Kidney capillary endothelial cell (primary cell): ENCODE measurements at places on chromosomes 1 and 21.

GRCh38 chr1:44271646-44272045, 58.4 kb downstream of the DMAP1 start:
- DNase-seq = no peak

GRCh38 chr1:156257711-156258110, 9.9 kb upstream of the PAQR6 start:
- no peak for DNase-seq

DNA sequence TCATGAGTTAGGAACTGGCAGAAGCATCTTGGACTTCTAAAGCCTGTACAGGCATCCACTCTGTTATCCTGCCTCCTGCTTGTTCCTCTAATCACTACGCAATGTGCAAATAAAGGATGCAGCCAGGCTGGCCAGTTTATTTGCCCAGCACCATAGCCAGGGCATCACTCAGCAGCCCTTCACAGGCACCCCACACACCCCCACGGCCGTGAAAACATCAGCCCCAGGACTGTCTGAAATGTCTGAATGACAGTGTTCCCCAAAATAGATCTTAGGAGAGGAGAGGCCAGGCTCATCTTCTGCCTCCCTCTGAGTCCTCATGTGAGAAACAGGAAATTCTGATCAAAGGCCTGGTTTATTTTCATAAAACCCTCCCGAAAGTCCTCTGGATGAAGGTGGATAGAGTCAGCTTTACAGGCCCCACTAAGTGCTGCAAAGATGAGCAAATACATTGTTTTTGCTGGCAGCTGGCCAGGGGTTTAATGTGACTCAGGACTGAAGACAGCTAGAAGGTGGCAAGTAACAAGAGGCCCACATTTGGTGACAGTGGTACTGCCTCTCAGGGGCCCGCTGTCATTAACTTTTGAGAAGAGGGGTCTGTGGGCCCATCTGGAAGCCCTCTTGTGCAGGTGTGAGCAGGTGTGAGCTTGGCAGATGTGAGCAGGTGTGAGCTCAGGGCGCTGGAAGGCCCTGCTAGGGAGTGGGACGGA, 32.9 kb downstream of the GRHL3 start:
- DNase-seq = peak; percentile 11

DNA sequence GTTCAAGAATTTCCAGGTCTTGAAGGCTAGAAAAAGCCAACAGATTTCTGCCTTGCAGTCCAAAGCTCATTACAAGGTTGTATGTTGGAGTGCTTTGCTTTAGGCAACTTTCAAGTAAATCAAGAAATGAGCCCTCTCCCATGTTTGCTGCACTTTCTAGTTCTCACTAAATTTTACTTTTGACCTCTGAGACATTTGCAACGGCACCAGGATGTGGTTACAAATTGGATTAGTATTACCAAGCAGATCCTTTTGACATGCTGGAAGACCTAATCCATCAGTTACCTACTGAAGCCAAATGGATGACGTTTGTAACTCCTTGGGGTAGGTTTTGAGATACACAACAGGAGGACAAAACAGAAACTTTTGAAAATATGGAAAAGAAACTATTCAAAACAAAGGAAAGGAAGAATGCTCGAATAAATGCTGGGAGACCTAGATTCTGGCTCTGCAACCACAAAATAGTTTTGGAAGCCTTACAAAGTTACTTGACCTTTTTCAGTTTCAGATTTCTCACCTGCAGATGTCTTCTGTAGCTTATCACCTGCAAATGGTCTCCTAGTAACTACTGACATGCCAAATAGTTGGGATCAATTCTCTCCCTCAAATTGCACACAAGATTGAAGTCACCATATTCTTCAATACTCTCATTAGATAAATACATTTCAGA, 251.7 kb upstream of the ADGRL2 start:
- no peak for DNase-seq

- DNase-seq = no peak
These were observed 46.2 kb downstream of the AHDC1 start for GRCh38 chr1:27557596-27558340.

GRCh38 chr1:40635763-40636500, 29.6 kb downstream of the RIMS3 start:
- no peak for DNase-seq

DNA sequence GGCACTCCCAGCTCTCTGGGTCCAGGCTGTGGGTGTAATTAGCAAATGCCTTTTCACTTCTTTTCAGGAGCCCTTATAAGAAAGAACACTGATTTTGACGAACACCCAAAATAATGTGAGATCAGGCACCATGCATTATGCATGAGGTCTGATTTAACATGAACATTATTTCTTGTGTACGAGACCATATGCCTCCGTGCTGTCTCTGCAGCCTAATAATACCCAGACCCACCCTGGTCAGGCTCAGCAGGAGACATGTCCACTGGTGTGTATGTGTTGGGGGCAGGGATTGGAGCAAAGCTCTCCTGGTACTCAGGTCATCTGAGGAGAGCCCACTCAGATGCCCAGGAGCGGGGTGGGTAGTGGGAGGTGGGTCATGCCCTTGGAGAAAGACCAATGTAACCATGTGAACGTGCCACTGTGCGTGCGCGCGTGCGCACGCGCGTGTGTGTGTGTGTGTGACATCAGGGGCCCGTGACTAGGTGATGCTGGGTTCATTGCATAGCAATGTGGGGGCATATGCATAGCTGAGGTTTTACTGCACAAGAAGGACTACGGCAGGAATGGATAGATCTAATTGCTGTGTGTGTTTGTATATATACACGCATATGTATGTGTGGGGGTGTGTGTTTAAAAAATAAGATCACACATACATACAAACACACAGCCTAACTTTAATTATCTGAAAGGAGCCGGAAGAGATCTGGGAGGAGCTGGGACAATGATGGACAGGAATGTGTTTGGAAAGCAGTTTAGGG, 7.1 kb downstream of the POU3F1 start:
- no peak for DNase-seq

GRCh38 chr1:87150143-87150542, 178.5 kb upstream of the LMO4 start:
- DNase-seq = no peak

DNA sequence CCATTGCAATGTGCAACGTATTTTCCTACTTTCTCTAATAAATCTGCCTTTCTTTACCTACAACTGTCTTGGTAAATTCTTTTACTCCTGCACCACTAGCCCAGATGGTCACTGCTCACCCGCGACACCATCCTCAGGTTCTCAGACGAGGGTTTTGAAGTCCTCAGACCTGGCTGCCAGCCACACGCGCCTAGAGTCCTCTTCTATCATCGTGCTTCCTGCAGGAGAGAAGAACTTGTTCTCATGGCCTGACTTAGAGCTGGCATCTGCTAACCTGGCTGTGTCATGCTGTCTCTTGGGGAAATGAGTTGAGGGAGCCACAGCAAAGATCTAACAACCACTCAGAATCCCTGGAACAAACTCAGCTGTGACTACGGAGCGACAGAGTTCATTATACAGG, 30.3 kb upstream of the PGBD5 start:
- no peak for DNase-seq

- DNase-seq = no peak
These were observed 14.5 kb upstream of the TNFRSF1B start for GRCh38 chr1:12152113-12152891.

- DNase-seq = no peak
These were observed 87.4 kb upstream of the IGSF21 start for GRCh38 chr1:18020021-18020817.

DNA sequence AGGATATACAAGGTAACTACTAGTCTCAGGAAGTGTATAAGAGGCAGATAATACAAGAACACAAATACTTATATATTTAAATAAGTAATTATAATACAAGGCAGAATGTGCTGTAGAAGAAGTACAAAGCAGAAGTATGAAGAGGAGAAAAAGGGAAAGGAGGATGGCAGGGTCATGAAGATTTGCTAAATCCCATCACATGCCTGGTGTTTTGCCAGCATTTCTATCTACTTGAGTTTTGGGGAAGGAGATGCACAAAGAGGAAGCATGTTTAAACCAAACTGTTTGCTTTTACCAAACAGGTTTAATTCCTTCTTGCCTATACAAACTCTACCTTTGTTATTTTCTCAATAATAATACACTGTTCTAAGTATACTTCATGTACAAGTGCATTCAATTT, 60.9 kb upstream of the PODN start:
- DNase-seq = no peak

GRCh38 chr21:39060485-39061083, 122.7 kb downstream of the PSMG1 start:
- no peak for DNase-seq

- DNase-seq = no peak
These were observed 203.2 kb downstream of the C1orf94 start for GRCh38 chr1:34379911-34380310.

DNA sequence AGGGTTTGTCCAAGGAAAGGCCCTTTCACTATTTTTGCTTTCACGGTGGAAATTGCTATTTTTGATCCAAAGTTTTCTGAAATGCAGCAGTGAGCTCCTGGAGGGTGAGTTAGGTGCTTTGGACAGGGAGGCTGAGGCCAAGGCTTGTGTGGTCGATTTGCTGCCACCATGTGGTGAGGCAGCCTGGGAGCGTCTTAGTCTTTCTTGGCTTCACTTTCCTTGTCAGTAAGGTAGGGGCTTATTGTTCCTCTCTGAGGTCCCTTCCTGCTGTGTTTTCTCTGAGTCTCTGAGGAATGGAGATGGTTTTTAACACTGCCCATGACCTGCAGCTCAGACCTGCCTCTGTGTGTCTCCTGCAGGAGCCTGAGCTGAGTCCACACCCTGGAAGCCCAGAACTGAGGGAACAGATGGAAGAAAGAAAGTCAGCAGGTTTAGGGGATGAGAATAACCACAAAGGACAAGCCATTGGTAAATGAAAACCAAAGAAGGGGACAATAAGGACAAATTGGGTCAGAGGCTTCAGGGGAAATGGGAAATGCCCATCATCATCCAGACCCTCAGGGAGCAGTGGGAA, 20.1 kb upstream of the S100A10 start:
- DNase-seq = no peak

DNA sequence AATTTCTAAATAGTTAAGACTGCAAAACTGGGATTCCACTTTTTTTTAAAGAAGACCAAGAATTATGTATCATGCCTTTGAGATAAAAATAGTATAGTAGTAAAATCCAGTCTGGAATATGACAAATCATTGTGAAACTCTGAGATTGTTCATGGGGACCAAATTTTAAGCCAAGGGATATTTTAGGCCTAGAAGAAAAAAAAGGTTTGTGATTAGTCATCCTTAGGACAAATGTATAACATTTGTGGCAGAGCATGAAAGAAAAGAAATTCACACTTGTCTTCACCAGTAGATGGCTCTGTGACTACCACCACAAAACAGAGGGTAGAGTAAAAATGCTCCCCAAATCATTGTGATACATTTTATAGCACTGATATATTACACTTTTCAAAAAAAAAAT, 226.1 kb downstream of the KCTD3 start:
- DNase-seq = no peak

DNA sequence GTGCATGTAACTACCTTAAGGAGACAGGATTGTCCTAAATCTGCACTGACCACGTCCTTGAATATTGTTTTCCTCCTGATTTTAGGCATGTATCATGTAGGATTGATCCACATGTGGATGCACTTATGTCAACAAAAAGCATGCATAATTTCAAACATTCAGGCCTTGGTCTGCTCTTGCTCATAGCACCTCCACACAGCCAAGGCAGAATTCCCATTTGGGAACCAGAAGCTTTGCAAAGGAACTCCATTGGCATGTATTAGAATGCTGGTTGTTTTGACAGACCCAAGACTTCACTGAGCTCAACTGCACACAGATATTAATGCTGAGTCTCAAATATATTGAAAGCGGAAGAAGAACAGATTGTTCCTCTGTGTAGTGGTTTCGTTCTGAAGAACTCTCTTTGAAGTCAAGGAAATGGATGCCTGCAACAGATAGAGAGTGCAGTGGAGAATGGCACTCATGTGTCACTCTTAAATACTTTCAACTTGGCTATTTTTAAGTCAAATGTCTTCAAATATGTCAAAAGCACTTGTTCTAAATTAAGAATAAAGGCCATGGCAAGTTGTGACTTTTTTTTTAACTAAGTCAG, 387.6 kb downstream of the LTN1 start:
- DNase-seq = no peak

DNA sequence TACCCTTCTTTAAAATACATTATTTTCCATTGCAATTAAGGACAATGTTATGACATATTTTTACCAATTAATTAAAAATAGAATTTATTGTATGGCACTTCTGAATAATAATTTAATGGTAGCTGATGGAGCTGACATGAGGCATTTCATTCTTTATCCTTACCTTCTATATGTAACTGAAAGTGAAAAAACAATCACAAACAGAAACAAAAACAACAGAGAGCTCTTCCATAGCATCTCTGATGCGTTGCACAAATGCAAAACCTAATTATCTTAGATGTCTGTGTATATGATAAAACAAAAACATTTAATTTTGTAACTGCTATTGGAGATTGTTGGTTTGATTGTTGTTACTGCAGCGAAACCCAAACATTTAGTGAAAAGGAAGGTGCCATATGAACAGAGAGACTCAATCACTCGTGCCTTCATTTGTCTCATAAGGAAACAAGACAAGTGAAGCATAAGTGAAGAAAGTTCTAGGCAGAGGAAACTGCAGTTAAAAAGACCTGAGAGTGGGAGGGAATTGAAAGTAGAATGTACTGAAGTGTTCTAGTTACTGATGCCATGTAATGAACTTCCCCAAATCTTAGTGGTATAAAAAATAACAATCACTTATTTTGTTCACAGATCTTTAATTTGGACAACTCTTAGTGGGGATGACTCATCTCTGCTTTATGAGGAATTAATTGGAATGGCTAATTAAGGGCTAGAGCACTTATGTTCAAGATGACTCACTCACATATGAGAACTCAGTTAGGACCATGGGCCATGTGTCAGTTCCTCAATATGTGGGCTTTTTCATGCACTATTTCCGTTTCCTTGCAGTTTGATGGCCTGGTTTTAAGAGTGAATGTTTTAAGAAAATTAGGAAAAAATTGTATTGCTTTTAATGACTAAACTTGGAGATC, 245.0 kb upstream of the OLFM3 start:
- no peak for DNase-seq

DNA sequence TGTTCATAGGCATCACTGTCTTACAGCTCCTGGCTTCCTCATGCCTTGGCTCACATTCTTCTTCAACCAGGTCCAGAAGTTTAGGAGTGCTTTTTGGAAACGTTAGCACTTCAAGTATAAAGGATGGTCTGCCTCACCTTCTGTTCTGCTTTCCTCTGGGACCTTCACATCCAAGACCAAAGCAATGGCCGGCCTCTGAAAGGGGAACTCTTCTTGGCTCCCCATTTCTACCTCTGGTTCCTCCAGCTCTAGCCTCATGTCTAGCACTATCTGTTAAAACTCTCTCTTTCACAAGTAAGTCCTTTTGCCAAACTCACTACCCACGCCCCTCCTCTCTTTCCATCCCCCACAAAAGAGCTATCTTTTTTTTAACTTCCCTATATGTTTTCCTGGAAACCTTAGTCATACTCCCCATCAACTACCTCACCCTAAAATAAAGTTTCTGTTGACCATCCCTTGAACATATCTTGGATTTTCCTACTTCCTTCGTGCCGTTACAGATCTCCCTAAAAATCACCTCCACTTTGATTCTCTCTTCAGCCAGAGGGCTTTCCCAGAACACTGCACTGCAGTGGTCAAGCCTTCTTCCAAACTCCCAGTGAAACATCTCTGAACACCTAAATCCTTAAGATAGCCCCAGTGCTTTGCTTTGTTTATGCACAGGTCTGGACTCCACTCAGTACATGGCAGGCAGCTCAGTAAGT, 7.9 kb downstream of the SORT1 start:
- no peak for DNase-seq
